ENCODE measurements at places on chromosomes 11 and 22.
A peak's percentile ranks its signal among the peaks of the same experiment; 100 is the strongest.

- no peak for DNase-seq
Observed at GRCh38 chr11:417652-418342, 3.0 kb upstream of the SIGIRR start.

DNA sequence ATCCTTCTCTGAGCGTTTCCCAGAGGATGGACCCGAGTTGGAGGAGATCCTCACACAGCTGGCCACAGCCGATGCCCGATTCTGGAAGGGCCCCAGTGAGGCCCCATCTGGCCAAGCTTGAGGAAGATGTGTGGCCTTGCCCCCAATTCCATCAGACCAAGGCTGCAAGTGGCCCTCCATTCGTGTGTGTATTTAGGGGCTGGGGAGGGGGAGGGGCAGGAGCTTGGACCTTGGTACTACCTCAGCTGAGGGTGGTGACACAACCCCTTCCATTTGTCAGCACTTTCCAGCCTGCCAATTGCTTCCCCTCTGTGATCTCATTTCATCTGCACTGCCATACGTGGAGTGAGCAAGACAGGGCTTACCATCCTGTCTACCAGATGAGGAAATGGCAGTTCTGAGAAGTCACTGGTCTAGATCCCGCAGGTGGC lies 1.3 kb upstream of the BBS1 start:
- no peak for DNase-seq

- peak; percentile 86 for DNase-seq
Observed at GRCh38 chr11:62556108-62556874, 9.7 kb upstream of the AHNAK start.

- DNase-seq: no peak
Observed at GRCh38 chr11:409600-410483, 5.0 kb downstream of the SIGIRR start.

DNA sequence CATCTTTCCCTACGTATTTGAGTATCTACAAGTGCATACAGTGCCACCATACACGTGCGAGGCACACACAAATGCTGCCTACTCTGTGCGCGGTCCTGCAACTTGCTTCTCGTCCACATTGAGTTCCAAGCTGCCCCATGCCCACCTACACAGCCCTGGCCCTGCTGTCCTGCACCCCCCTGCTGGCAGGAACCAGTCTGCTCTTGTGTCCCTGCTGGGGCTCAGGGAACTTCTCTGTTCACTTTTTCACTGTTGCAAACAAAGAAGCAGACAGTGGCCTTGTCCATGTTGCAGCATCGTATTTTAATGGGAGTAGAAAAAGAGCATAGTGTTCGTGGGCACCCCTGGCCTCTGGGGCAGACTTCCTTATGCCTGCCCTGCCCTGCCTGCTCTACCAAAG lies 14.0 kb downstream of the CPT1A start:
- no peak for DNase-seq

GRCh38 chr11:20089367-20089766 lies 70.9 kb downstream of the DBX1 start:
- no peak for DNase-seq

DNA sequence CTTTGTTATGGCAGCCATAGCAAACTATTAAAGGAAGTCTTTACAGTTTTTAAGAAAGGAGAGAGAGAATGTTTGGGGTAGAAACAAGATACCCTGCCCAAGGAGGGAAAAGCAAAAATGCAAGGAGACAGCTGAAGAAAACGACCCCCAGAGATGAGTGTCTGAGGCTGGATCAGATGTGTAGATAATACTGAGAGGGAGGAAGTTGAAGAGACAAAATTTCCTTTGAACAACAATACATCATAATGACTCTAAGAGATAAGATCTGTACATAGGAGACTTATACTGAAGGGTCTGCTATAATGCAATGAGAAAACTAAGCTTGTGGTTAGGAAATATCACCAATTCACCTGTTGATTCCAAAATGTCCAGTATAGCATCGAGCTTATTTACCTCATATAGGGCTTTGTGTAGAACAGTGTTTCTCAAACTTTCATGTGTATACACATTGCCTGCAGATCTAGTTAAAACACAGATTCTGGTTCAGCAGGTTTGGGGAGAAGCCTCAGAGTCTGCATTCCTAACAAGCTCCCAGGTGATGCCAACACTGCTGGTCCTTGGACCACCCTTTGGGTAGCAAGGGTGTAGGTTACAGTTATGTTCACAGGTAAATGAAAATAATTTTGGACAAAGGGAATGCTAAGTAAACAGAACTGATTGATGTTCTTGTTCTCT lies 5.8 kb upstream of the CEP295 start:
- no peak for DNase-seq

DNA sequence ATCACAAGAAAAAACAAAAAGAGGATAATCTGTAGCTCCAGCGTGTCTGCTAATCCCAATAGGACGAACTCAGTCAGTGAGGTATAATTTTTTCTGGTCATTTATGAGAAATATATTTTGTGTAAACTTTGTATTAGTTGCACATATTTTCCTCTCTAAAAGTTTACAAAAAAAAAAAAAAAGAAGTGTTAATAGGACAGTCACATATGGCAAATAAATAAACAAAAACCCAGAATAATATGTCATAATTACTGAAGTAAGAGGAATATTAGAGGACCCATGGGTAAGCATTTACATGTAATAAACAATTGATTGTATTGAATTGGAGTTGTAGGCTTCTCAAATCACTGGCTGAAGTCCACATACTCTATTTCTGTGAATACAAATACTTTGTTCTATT lies at the start of gene OR5F1:
Gene OR5F1, minus strand, starts transcription at position 101 of the 400 bp plus-strand sequence. Its CDS starts 0 bp downstream, at position 101.
- DNase-seq: no peak

DNA sequence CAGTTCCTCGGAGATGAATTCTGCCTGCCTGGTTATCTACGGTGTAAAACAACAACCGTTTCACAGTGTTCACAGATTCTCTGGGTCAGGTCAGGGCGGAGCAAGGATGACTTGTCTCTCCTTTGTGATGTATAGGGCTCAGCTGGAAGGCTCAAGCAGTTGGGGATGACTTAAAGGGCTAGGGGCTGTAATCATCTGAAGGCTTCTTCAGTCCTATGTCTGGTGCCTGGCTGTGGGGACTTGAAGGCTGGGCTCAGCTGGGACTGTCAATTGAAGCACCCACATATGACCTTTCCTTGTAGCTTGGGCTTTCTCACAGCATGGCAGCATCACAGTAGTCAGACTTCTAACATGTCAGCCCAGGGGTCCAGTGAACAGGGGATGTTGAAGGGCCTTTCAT lies 29.3 kb downstream of the EIF3F start:
- DNase-seq: no peak

GRCh38 chr22:37848587-37849088 lies 581 bp upstream of the EIF3L start:
- DNase-seq: no peak

DNA sequence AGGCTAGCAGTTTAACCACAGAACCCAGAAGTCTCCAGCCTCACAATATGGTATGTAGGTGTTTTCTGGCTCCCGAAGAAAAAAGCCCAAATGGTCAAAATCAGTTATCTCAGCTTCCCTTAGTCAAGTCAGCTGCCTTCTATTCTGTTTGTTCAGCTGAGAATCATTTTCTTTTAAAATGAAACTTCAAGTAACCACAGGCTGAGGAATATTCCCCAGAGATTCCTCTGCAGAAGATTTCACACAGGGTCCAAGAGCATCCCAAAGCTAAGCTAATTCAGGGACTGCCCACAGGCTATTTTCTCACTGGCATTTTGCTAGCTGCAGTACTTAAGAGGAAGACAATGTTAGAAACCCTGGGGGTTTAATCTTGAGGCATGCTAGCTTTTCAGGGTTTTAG lies 977.0 kb upstream of the CHORDC1 start:
- no peak for DNase-seq

- DNase-seq: no peak
Observed at GRCh38 chr11:47485107-47485506, 36.2 kb upstream of the RAPSN start.

DNA sequence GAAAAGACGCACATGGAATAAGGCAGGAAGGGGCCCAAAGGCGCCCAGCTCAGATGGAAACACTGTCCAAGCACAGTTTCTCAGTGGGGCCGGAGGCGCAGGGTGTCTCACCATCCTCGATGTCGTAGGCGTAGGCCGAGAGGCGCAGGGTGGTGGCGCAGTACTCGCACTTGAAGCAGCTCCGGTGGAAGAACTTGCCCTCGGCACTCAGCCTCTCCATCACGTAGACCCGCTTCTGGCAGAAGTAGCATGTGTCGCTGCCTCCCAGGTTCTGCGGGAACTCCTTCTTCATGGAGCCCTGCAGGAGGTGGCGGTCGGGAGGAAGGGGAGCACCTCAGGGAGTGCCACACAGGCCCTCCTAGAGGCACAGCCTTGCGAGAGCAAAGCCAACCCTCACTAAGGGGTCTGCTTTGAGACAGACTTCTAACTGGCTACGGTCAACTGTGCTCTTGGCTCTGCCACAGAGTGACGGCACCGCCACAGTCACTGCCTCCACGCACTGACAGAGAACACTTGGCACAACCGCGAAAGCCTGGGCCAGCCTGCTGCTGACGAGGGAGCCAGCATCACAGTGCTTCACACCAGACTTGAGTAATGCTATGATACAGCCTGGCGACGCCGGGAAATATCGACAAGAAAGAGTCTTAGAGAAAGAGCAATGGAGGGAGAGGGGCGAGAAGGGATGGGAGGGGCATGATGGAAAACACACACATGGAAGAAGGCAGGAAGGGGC lies 97.6 kb upstream of the BID start:
- DNase-seq: no peak

DNA sequence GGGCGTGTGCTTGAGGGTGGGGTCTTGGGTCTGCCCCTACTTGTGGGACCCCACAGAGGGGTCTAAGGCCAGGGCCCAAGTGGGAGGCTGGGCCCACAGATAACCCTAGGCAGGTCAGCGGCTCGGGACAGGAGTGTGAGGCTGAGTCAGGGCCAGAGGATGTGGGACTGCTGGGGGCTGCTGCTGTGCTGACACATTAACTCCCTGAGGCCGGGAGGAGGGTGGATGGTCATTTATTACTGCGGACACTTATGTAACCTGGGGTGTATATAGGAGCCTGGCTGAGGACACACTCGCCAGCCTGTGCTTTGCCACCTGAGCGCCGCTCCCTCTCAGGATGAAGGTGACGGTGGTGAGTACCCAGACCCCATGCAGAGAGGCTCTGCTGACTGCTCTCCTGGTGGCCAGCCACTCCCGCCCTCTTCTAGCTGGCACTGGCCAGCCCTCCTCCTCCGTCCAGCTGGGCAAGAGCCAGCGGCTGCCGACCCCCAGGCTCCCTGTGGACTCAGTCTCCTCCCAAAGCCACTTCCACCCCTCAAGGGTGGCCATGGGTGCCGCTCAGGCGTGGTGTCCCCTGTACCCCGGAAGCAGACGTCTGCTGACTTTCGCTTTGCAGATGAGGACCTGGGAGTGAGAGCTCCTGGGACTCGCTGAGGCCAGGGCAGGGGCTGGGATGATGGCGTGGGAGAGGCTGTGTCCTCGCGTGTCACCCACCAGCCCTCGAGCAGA lies at the start of gene MIOX:
Gene MIOX, plus strand, starts transcription at position 299 of the 729 bp plus-strand sequence. Its CDS starts 39 bp downstream, at position 338.
- DNase-seq: no peak

DNA sequence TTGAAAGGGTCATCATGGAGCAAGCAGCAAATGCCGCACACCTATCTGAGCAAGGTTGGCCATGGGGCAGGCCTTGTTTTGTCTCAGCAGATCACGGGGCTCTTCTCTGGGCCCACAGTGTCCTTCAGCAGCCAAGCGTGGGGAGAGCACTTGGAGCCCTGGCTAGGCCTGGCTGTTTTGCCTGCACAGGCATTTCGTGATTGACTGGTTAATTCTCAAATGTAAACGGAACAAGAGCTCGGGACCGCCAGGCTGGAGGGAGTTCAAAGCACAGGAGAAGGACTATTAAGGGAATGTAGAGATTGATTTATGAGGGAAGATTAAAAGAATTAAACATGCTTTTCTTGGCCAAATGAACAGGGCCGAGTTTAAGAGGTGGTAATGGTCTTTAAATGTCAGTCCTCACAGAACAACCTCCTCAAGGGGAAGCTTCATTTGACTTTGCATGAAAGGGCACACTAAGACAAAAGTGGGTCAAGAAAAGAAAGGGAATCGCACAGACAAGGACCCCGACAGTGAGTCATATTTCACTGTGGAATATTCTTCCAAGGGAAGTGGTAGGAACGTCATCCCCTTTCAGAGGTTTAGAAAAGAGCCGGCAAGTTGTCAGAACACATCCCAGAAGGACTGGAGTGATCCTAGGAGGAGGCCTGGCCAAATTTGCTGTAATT lies 20.7 kb downstream of the SPON1 start:
- no peak for DNase-seq

- no peak for DNase-seq
Observed at GRCh38 chr22:37680191-37680851, 4.9 kb downstream of the LGALS1 start.

DNA sequence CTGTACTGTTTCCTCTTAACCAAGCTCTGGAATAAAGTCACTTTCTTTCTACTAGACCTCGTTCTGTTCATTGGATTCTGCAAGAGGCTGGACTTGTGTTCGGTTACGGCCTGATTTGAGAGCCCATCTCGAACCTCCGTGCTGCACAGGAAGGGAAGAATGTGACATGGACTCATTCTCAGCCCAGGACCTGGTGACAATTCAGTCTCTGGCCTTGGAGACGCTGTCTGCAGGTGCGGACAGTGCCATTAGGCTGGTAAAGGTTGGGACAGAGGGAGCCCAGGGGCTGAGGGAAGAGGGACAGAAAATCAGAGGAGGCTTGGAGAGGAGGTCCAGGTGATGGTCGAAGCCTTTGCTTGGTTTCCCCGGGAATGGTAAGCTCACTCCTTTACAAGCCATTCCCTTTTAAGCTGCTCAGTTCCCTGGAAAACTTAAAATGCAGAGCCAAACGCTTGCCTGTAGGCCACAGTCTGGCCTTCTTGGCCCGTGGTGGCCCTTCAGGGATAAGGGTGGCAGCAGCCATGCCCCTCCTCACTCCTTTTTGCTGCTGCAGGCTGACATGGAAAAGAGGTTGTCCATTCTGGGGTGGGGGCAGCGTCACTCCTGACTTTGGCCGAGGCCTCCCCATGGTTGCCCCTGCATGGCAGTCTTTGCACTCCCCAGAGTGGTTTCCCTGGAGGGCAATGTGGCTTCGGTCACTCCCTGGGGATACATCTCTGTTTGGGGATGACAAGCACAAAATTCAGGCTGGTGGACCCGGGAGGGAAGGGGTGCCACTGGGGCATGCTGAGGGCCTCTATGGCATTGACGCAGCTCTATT lies 52.3 kb downstream of the SHISAL1 start:
- DNase-seq: no peak

GRCh38 chr11:94762208-94762607 lies 5.9 kb upstream of the AMOTL1 start:
- no peak for DNase-seq

GRCh38 chr11:70087446-70088167 lies 9.5 kb downstream of the ANO1 start:
- DNase-seq: no peak

GRCh38 chr11:69801513-69802335 lies 17.5 kb downstream of the FGF3 start:
- no peak for DNase-seq

Data from AG04450 (cell line).